ENCODE measurements at places on chromosomes 12 and 14.

GRCh38 chr12:131682510-131682895 lies 28.4 kb upstream of the SFSWAP start:
- DNase-seq = no peak

DNA sequence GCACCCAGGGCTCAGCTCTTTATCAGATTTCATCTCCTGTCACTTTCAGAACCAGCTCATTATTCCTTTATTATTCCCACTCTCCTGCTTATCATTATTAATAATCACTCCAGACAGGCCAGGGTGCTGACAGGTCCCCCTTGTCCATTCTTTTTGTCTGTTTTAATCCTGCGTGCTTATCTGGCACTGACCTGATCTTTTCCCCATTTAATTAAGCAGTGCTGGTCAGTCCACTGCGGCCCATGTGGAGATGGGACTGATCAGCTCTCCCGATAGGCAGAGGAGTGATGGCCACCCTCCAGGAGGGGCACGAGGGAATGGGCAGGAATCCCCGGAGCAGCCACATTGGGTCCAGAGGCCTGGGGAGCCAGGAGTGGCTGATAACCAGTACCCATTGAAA lies 55.5 kb upstream of the GPATCH2L start:
- DNase-seq = no peak

- no peak for DNase-seq
Observed at GRCh38 chr14:80522411-80522810, 311.1 kb upstream of the DIO2 start.

DNA sequence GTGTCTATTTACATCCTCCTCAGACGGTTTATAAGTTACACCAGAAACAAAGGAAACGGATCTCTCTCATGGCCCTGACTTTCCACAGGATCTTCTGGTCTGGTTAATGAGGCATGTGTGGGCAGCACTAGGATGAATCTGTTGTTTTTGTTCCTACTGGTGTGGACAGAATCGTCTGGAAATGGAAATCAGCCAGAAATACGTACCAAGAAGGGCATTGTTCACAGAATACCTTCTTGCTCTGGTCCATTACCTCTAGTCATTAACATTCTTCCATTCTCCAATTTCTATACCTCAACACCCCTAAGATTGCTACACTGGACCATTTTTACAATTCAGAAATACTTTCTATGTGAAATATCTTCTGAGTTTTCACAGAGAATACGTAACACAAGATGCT lies 86.0 kb downstream of the TPH2 start:
- DNase-seq = no peak

DNA sequence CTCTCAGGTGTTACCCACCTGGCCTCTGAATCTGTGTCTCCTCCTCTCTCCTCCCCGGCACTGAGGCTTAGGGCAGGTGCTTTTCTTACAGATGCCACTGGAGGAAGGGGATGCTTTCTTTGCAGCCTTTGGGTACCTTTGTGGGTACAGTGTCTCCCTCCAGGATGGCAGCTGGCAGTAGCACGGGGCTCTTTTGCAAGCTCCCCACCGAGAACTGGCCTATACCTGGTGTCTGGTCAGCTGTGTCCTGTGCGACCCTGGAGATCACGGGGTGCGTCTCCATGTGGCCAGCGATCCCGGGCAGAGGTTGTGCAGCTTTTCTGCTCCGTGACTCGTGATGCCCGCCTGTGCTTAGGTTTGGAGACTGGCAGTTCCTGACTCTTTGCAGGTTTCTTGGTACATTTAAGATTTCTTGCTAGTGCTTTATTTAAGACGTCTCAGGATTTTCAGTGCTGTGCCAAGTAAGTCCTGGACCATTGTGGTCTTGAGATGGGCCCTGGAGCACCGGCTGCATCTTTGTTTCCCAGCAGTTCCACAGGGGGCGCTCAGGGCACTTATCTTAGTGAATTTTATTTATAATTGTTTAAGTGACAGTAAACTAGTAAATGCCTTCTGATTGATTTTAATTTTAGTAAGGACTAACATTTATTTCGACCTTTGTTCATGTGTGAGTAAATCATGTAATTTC lies 68.9 kb downstream of the DDX51 start:
- no peak for DNase-seq

DNA sequence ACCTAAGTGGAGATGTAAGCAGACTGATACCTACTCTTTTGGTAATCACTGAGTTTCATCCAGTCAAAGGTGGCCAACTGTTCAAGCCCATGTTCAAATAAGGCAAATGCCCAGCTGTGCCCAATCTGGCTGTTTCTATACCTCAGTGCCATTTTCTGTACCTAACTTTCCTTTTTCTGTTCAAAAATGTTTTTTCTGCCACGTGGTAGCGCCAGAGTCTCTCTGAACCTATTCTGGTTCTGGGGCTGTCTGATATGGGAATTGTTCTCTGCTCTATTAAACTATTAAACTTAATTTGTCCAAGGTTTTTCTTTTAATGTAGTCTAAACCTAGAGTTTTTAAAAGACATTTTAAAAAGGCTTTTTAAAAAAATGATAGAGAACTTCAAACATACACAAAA lies 391.2 kb downstream of the NOVA1 start:
- no peak for DNase-seq
